Left ventricle myocardium inferior (tissue), 1 donor: ENCODE measurements at places on chromosomes 5 and 9. TPM values are rescaled to one million over a fixed set of nuclear protein-coding genes. Genes with fewer than 3 reads are reported as not detected.

DNA sequence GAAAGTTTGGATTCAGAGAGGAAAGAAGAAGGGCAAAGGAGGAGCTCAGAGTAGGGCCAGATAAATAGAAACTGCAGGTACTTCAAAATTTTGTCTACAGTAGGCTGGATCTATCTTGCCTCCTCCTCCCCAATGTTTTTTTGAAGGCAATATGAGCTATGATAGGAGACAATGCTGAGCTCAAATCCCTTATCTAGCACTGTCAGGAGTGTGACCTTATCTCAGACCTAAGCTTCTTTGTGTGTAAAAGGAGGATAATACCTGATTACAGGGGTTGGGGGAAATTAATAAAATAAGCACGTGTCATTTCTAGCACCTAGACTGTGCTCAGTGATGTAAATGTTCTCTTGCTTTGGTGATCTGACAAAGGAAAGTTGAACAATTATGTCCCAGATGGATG is 137.8 kb upstream of the CD180 start:
- DNase-seq, result no peak

Gene TLX3
- total RNA-seq, result not detected

Gene CNTRL
- total RNA-seq, result 3.4 TPM

Gene COL15A1
- 45.4 TPM for total RNA-seq

Gene UQCRQ
- total RNA-seq, result 1,839 TPM

Gene SPINK4
- not detected for total RNA-seq

DNA sequence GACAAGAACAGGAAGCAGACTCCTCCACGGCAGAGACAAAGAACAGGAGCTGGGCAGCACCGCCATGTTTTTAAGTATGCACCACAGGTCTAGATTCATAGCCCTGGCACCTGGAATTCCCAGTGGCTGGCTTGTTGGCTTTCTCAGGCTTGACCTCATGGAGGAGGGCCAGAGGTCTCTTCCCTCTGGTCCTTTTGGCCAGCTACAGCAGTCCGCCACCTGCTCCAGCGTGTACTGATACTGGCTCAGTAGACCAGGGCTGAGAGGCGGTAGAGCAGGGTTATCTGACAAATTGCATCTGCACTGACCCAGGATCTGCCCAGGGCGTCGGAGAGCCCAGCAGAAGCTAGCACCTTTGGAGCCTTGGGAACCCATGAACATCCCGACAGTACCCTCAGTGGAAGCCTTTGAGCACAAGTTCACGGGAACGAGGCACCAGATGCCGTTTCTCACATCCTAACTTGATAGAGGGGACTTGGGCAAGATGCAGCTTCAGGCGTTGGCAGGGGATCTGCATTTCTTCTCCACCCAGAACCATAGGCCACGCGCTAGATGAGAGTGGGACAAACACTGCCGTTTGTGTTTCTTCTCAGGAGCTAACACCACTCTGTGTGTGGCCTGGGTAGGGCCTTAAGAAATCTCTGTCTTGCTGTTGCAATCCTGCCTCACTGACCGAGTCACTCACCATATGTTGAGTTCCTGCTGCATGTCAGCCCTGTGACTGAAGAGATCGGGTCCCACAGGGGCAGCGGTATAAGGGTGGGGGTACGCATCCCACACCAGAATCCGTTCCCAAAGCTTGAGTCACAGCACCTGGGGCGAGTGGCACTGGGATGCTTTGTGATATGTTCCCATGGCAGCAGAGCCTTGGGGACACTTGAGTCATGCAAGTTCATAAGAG is 90.3 kb upstream of the OTULINL start:
- DNase-seq, result peak; percentile 39

Gene LAMC3
- total RNA-seq, result 0.66 TPM

- no peak for DNase-seq
Observed at GRCh38 chr5:81097713-81098112, 135.4 kb upstream of the CKMT2 start.

Gene PCDHB12
- 0.69 TPM for total RNA-seq

DNA sequence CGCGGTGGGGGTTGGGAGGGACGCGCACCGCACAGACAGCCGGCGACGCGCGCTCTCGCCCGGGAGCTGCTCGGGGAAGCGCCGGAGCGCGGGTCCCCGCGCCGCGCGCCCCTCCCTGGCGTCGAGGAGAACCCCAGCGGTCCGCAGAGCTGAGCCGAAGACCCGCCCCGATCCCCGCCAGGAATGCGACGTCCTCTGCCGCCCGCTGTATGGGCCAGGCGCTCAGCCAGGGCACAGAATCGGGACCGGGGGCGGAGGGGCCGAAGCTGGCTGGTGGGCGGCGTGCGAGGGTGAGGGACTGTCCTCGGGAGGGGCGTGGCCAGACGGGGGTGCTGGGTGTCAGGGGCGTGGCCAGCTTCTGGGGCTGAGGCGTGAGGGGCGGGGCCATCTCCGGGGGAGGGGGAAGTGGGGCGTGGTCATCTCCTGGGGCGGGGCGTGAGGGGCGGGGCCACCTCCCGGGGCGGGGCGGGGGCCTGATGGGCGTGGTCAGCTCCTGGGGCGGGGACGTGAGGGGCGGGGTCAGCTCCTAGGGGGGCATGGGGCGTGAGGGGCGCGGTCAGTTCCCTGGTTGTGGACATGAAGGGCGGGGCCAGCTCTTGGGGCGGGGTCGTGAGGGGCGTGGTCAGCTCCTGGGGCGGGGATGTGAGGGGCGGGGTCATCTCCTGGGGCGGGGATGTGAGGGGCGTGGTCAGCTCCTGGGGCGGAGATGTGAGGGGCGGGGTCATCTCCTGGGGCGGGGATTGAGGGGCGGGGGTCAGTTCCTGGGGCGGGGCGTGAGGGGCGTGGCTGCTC is 965 bp downstream of the PTGDS start:
- DNase-seq, result peak; percentile 89

Gene ZBED3
- total RNA-seq, result 7.8 TPM

Gene MRPS2
- total RNA-seq, result 42.6 TPM

Gene SLC46A2
- total RNA-seq, result not detected

Gene HAND1
- total RNA-seq, result 26.2 TPM

DNA sequence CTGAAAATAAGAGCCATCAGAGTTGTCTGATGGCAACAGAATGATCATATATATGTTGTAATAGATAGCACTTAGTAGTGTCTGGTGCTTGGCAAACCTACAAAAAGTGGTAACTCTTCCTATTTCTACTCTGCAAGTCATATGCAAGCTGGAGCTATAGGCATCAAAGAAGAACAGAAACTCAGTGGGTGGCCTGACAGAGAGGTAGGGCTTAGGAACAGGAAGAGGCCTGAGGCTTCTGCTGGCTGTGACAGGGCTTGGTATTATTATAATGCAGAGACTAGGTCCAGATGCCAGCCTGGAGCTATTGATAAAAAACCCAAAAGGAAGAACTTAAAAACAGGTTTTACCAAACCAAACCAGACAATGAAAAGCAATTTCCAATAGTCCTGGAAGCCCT is 4.4 kb upstream of the DIAPH1 start:
- no peak for DNase-seq

Gene PLAC8L1
- total RNA-seq, result 0.49 TPM

Gene GALNT12
- 0.55 TPM for total RNA-seq

GRCh38 chr5:125526966-125527365 is 780.5 kb upstream of the ZNF608 start:
- peak; percentile 18 for DNase-seq

DNA sequence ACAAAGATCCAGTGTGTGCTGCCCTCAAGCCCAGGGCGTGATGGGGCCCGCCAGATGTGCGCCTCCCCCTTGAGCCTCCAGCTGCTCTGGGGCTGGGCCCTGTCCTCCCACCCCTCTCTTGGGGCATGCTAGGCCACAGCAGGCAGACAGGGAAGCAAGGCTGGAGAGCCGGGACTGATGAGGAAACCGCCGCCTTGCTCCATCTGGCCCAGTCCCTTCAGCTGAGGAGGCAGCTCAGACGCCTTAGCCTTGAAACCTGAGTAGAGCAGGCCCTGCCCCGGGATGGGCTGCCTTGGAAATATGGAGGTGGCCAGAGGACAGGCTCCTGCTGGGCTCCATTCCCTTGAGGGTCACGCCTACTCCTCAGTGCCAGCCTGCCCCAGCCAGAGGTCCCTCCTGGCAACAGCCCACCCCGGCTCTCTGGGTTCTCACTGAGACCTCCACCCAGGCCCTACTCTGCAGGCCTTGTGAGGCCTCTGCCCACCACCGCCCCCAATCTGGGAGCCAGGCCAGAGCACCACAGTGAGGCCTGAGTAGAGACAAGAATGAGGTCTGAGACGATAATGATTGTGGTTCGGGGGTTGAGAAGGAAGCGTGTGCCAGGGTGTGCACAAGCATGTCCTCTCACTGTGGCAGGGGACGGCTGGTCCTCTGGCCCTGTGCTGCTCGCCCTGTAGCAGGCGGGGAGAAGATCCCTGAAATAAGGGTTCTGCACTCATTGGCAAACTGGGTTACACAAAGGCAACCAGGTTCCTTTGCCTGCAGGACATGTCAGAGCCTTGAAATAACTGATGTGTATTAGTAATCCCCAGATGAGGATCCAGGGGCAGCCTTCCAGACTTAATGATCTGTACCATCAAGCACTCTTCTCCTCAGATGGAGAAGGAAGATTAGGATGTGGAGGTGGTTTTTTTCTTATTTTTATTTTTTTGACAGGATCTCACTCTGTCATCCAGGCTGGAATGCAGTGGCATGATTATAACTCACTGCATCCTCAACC is 30.9 kb downstream of the CXXC5 start:
- no peak for DNase-seq

Gene FGD3
- 1.8 TPM for total RNA-seq

- no peak for DNase-seq
Observed at GRCh38 chr5:1387059-1387755, 42.3 kb upstream of the CLPTM1L start.

- DNase-seq, result no peak
Observed at GRCh38 chr9:97220894-97221477, 86.5 kb upstream of the CCDC180 start.

Gene SOX30
- total RNA-seq, result 0.08 TPM

GRCh38 chr5:113224605-113225065 is 210.2 kb downstream of the TSSK1B start:
- DNase-seq, result no peak

- DNase-seq, result no peak
Observed at GRCh38 chr5:53543401-53543800, 17.0 kb upstream of the NDUFS4 start.

DNA sequence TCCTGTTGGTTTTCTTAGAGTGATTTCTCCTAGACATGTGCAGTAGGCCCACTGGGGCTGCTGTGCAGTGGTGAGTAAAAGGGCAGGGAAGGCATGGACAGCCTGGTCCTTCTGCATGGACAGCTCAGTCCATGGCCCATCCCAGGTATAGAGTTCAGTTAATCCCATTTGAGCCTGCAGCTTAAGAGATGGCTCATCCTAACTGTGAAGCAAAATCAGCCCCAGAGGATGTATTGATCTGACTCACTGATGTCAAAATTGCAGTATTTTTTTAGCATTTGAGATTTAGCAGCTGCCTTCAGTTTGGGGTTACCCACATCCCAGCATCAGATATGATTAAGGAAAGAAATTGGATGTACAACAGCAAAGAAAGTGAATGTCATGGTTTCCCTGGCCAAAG is 93.4 kb downstream of the PDE6A start:
- no peak for DNase-seq

Gene PCSK5
- total RNA-seq, result 5.6 TPM

Gene GFRA3
- total RNA-seq, result 0.82 TPM

- no peak for DNase-seq
Observed at GRCh38 chr5:135253601-135254178, 145.3 kb downstream of the MACROH2A1 start.

DNA sequence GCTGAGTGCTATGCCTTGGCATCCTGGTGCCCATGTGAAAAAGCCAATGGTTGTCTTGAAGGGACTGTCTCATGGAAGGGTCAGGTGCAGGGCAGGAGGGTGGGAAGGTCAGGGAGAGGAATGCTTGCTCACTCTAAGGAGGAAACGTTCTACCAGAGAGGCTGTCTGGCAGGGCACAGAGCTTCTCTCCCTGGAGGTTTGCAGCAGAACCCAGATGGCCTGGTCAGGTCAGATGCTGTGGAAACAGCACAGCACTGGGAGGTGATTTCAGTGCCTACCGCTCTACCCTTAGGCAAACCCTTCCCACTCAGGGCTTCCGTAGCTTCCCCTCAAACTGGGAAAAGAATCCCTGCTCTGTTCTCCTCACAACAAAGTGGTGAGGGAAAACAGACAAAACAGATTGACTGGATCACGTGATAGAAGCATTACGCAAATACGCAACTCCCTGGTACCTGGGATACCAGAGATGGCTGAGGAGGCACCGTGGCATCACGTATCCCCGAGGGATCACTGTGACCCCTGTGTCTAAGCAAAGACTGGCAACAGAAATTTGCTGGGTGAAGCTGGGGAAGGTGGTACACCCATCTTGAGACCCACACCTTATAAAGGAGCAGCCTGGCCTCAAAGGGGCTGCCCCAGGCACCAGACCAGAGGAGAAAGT is 3.9 kb upstream of the MGAT1 start:
- DNase-seq, result no peak

GRCh38 chr5:3201941-3202340 is 393.7 kb upstream of the IRX1 start:
- no peak for DNase-seq

- no peak for DNase-seq
Observed at GRCh38 chr5:18314192-18314778, 680.0 kb downstream of the TAF11L14 start.

Gene RBM22
- total RNA-seq, result 25.2 TPM

DNA sequence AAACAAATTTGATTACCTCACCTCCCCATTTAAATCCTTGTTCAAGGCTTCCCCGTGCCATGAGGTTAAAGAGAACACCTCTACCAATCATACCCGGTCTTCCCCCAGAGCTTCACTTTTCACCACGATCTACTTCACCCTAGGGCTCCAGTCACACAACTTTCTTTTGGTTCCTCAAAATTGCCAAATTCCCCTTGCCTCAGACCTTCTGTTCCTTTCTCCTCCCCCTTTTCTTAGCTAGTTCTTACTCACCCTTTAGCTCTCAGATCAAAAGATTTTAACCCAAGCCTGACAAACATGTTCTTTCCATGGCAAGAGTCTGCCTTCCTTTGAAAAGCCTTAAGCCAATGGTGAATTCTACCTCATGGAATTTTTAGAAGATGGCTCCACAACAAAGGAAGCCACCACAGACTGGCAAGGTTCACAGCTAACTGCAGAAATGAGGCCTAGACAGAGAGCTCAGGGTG is 56.7 kb downstream of the MAPKAP1 start:
- DNase-seq, result no peak

- no peak for DNase-seq
Observed at GRCh38 chr9:15370466-15371447, 51.9 kb upstream of the SNAPC3 start.

- DNase-seq, result no peak
Observed at GRCh38 chr9:116005205-116005604, 148.4 kb upstream of the PAPPA start.

Gene FSD1L
- 7.6 TPM for total RNA-seq
